ENCODE measurements at places on chromosomes 13 and 19.
A peak's percentile ranks its signal among the peaks of the same experiment; 100 is the strongest.

DNA sequence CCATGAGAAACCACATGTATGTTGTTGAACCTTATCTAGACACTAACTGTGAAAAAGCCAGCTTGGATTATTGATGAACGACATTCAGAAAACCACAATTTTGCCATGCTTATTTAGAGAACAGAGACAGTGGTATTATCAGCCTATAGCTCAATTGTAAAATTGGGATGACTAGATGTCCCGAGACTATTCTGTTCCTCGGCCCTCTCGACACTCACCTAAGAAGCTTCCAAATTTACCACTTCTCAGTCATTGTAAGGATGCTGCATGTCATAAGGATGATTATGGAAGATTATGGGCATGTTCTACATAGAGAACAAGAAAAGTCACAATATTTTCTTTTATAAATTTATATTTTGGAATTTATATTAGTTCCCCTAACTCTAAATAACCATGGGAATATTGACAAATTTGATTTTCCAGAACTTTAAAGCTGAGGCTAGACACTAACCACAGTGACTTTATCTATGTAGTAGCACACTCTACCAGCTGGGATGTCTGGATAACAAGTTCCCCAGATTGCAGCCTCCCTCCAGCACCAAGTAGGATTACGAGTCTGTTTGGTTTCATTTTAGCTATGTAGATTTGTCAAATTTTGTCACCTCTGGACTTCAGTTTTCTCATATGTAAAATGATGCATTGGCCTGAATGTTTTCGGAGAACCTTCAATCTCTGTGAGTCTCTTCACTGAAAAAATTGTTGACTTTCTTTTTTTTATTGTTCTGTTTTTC is 513.6 kb downstream of the IRS2 start:
- DNase-seq, result no peak

GRCh38 chr13:51922771-51923480 is 61.2 kb downstream of the CCDC70 start:
- no peak for DNase-seq

- peak; percentile 9 for DNase-seq
These were observed 19.1 kb downstream of the SMARCA4 start for GRCh38 chr19:10979951-10980381.

DNA sequence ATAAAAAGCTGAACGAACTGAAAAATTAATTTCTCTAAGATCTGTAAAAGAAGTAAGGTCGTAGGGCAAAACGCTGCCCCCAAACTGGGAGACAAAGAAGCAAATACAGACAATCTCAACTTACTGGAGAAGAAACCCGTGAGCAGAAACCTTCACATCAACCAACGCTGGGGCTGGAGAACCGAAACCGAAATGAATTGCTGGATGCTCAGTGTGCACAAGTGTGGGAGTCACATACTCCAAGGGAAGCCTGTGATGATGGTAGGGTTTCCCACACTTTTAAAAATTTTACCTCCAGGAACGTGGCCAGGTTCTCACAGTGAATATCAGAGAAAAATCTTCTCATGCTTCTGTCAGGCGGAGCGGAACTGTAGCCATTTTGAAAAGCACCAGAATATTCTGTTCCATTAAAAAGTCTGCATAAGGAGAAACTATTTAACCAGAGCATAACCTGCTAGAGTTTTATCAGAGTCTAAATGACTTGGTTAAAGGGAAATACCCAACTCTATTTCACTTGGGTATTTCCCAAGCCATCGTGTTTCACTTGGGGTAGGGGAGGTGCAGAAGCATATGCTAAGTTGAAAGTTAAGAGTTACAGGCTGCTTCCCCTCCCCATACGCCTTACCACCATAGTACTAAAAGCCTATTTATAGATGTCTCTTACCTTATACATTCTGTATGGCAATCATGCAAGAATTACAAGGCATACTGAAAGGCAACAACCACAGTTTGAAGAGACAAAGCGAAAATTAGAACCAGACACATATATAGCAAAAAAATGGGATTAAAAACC is 110.5 kb upstream of the SLITRK1 start:
- no peak for DNase-seq

DNA sequence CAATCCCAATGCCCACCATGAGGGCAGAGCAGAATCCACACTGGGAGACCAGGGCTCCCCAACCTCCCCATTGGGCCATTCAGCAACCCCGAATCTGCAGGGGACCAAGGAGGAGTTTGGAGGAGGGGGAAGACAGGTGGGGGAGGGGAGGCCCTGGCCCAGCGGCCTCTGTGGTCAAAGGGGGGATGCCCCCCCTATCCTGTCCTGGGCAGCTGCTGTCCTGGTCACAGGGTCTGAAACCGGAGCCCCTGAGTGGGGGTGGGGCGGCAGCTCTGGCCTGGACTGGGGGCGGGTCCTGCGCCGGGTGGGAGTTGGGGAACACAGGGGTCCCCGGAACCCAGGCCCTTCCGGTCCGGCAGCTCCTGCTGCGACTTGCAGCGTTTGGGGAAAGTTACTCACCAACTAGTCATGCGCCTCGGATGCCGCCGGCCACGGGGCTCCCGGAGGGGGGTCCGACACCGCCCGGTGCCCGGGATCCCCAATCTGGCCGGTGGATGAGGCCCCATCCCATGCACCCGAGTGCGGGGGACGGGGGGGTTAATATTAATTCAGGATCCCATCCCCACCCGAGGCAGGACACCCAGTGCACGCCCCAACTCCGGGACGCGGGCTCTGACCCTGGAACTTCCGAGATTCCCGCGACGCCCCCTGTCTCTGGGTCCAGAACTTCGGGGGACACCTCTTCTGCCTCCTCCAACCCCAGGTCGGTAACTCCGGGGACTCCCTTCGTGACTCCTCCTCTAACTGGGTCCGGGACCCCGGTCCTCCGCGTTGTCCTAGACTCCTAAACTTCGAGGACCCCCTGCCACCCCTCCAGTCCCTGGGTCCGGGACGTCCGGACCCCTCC is 872 bp downstream of the HOMER3 start:
- DNase-seq, result peak; percentile 69

GRCh38 chr13:107867701-107868661 is 347.4 kb downstream of the LIG4 start:
- DNase-seq, result peak; percentile 34

DNA sequence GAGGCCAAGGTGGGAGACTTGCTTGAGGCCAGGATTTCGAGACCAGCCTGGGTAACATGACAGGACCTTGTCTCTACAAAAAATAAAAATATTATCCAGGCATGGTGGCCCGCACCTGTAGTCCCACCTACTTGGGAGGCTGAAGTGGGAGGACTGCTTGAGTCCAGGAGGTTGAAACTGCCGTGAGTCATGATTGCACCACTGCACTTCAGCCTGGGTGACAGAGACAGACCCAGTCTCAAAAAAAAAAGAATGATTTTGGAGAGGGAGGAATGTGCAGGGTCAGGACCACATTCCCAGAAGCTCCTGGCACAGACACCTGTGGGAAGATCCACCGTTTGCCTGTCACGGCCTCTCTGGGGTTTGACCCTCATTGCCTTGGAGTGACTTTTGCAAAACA is 9.3 kb upstream of the BAX start:
- no peak for DNase-seq

DNA sequence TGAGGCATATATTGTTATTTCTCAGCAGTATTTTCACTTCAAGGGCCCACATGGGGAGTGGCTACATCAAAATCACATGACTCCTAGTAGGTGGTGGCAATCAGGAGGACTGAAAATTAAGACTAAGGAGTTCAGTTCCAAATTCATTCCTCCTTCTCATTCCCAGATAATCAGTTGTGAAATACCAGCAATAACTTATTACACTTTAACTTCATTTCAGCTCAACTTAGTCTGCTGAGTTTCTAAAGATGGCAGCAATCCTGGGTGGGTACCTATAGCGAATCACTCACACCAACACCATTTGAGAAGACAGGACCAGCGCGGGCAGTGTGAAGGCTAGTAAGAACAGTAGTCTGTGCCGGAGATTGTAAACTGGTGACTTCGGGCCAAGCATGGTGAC is 63.9 kb upstream of the SLC10A2 start:
- no peak for DNase-seq

DNA sequence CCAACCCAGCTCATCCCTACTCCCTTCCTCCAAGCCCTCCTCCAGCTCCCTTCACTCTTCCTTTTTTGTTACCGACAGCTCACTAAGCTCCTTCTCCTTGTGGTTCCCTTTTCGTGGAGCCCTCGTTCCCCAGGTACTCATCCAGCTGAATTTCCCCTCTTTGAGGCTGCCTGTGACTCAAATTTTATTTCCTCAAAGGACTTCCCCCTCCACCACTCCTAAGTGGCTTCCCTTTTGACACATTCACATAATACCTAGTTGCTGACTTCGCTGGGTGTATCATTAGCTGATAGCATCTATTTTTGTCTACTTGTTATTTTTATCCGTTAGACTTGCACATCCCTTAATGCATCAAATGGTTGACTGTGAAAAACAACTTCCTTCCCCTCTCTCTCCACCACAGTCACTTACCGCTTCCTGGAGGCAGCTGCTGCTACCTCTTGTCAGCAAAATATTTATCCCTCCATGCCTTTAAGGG is 14.5 kb downstream of the FFAR2 start:
- DNase-seq, result no peak

Data from fibroblast of gingiva (primary cell).